Left ventricle myocardium inferior (tissue), 1 donor: ENCODE measurements at places on chromosomes 6 and 20. TPM values are rescaled to one million over a fixed set of nuclear protein-coding genes. Genes with fewer than 3 reads are reported as not detected.
A peak's percentile ranks its signal among the peaks of the same experiment; 100 is the strongest.

DNA sequence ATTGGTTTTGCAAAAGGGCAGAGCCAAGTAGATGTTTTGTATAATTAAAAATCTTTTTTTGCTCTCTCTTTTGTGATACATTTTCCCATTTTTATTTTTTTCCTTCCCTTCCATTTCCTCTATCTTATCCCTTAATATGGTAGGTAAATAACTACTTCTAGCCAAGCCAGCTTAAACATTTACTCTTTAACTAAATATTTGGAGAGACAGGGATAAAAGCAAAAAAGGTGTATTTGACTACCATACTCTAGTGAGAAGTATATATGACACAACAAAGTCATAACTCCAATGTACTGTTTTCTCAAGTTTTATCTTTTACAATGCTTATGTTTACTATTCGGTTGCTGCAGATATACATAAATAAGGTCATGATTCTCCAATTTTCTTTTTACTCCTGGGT, 154.7 kb downstream of the HIVEP2 start:
- no peak for DNase-seq
- no peak overlapping the region for H3K27ac ChIP-seq
- no peaks in the 10 kb centered on the region for H3K36me3 ChIP-seq

DNA sequence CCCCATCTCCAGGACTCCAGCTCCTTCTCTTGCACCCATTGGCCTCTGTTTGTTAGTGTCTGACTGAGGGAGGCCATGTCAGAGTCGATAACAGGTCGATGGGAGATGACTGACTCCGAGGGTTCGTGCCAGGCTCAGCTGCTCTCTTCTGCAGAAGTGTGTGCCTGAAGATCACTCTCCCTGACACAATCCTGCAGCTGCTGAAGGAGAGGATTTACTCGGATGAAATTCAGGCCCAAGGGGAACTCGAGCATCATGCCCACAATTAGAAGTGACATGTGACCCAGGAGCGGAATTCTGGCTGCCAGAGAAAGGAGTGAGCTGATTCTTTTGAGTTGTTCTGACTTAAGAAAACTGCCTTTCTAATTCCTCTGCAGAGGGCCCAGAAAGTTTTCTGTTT, 318.2 kb downstream of the MAFB start:
- H3K4me1 ChIP-seq = no peaks in the 10 kb centered on the region
- H3K27ac ChIP-seq = no peak overlapping the region
- no peak overlapping the region for H3K4me3 ChIP-seq
- no peaks in the 10 kb centered on the region for H3K27me3 ChIP-seq

DNA sequence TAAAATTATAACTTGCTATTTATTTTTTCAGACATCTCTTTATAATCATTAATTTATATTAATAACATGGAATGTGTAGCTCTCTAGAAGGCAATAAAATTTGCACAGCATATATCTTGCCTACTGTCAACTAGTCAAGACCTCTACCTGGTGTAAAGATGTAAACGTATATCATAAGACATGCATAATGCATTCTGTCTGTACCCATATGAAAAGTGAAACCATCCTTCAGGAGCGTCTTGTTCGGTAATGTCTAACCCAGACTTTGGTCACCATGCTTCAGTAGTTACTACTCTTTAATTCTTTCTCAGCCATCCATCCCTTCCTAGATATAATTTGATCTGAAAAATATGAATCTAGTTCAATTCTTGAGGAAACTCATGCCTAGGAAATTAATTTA, 21.0 kb downstream of the CEP43 start:
- H3K4me1 ChIP-seq = no peaks in the 10 kb centered on the region
- H3K27me3 ChIP-seq = no peaks in the 10 kb centered on the region
- no peak for DNase-seq

- DNase-seq = peak; percentile 44
- peak overlapping the region; percentile 97 for H3K27ac ChIP-seq
- no peaks in the 10 kb centered on the region for H3K27me3 ChIP-seq
- peak overlapping the region; percentile 84 for H3K4me3 ChIP-seq
- H3K36me3 ChIP-seq = peaks cover 28% of the 10 kb centered on the region
Observed at GRCh38 chr6:138403324-138403800, 661 bp upstream of the HEBP2 start.

DNA sequence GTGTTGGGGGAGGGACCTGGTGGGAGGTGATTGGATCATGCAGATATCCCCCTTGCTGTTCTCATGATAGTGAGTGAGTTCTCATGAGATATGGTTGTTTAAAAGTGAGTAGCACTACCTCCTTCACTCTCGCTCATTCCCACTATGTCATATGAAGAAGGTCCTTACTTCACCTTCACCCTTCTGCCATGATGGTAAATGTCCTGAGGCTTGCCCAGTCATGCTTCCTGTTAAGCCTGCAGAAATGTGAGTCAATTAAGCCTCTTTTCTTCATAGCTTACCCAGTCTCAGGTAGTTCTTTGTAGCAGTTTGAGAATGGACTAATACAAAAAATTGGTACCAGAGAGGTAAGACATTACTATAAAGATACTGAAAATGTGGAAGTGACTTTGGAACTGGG, 425.9 kb downstream of the HTR1B start:
- no peaks in the 10 kb centered on the region for H3K27me3 ChIP-seq
- no peak overlapping the region for H3K4me3 ChIP-seq
- no peak overlapping the region for H3K27ac ChIP-seq

GRCh38 chr6:151806757-151807512, 547 bp upstream of the ESR1 start:
- peaks cover 45% of the 10 kb centered on the region for H3K4me1 ChIP-seq
- H3K27ac ChIP-seq = no peak overlapping the region
- H3K36me3 ChIP-seq = no peaks in the 10 kb centered on the region
- peak overlapping the region; percentile 65 for H3K4me3 ChIP-seq

DNA sequence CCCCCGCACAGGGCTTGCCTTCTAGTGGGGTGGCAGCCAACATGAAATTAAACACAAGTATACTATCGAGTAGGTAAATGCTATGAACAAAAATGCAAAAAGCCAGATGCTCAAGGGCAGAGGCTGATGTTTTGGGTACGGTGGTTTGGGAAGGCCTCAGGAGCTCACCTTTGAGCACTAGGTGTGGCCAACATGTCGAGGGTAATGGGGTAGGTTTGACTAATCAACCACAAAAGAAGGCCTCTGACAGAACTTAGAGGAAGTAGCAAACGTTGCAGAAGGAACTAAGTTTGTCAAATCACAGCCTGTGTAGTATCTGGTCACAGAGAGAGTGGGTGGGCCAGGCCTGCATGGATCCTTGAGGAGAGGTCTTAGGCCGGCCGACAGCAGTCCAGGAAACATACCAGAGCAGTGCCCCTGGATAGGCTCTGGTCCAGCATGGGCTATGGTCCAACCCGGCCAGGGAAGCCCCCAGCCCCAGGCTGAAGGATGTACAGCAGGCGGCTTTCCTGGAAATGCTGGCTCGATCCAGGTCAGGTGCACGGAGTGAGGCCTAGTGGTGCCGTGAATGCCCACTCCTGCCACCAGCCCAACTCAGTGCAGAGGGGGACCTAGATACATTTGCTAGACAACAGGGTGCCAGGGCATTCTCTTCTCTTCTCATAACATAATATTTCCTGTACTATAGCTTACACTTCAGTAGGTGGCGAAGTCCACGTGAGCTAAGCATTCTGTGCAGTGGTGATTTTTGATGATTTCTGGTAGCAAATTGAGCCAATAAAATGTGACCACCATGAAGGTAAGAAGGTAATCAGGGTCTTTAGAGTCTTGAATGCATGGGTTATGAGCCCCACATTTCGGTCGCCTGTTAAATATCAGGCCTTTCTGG, 56.3 kb upstream of the CD93 start:
- H3K4me3 ChIP-seq = no peak overlapping the region
- H3K4me1 ChIP-seq = peaks cover 49% of the 10 kb centered on the region
- no peaks in the 10 kb centered on the region for H3K27me3 ChIP-seq

DNA sequence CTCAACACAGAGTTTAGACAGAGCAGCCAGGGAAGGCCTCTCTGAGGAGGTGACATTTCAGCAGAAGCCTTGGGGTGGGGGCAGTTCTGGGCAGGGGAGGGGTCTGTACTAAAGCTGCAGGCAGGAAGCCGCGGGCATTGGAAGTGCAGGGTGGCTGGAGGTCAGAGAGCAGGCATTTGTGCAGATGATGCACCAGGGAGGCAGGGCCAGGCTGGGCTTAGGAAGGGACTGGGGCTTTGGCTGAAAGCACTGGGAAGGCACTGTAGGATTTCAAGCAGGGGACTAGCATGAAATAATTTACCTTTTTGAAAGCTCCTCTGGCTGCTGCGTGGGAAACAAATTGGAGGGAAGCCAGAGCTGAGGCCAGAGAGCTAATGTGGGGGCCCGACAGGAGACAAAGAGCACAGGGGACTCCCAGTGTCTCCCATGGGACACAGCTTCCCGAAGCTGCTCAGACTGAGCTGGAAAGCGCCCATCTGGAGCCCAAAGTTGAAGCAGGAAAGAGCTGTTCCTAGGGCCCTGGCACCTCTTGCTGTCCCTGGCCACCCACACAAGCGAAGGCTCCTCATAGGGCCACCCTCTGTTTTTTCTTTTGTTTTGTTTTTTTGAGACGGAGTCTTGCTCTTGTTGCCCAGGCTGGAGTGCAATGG, 19.3 kb downstream of the ADA start:
- H3K27ac ChIP-seq = peak overlapping the region; percentile 54
- H3K27me3 ChIP-seq = no peaks in the 10 kb centered on the region
- peaks cover 70% of the 10 kb centered on the region for H3K4me1 ChIP-seq
- no peak overlapping the region for H3K4me3 ChIP-seq
- H3K36me3 ChIP-seq = peaks cover 47% of the 10 kb centered on the region
- no peak for DNase-seq

Gene PI16
- 25.9 TPM for total RNA-seq

Gene XKR7
- total RNA-seq = not detected

Gene ALDH5A1
- total RNA-seq = 27.6 TPM

Gene WFDC2
- not detected for total RNA-seq

Gene PHACTR3
- total RNA-seq = 4.3 TPM

Gene PTK7
- 2.6 TPM for total RNA-seq

Gene EYA4
- total RNA-seq = 15.4 TPM

Gene KHDRBS2
- total RNA-seq = not detected

Gene HAO1
- total RNA-seq = not detected

Gene BPIFA1
- total RNA-seq = not detected

Gene RSPH4A
- total RNA-seq = not detected
